ENCODE measurements at places on chromosomes 1 and 21.
A peak's percentile ranks its signal among the peaks of the same experiment; 100 is the strongest.

GRCh38 chr1:182173808-182174512, 112.4 kb upstream of the ZNF648 start:
- no peak for DNase-seq

- no peak for DNase-seq
Measured at GRCh38 chr1:22045604-22046228, 6.8 kb upstream of the CDC42 start.

DNA sequence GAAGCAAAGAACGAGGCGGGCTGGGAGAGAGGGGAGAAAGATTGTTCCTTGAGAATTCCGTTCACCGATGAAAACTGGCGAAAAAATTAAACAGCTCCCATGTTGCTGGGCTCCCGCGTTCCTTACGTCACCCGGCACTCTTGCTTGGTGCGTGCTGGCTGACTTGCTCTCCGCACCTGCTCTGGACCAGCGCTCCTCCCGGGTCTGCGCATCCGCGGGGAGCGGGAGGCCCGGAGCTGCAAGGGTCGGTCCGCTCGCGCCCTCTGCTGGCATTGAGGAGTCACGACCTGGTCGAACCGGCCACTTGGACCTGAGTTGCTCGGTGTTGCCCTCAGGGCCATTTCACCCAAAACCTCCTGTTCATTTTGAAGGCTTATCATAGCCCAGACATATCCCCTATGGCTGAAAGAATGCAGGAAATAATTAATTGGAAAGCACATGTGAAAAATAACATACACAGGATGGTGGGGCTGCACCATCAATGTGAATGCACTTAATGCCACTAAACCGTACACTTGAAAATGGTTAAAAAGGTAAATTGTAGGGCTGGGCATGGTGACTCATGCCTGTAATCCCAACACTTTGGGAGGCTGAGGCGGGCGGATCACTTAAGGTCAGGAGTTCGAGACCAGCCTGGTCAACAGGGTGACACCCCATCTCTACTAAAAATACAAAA, 98.9 kb upstream of the BACE2 start:
- peak; percentile 59 for DNase-seq

DNA sequence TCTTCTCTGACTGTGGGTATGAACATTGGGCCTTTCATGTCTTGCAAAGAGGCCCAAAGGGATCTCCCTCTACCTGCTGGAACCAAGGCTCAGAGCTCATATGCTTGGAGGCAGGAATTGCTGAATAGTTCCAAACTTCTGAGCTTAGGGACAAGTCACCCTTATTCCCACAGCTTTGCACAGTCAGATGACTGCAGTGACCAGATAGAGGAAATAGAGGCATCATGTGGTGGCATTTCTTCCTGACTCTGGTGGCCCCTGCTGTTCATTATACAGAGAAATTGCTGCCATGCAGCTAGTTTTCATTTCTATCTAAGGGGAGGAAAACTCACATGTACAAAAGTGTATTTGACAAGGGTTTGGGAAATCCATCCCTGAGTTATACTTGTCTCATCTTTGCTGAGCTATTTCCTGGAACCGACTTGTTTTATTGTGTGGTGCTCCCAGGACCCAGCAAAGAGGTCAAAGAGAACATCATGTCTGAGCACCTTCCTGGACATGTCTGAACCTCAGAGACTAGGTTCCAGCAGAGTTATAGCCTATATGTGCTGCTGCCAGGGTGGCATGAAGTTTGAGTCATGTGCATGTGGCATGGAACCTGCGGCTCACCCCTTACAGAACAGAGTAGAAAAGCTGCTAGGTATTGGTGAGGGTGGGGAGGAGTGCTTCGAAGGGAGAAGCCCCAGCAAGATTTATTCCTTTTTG, 131.2 kb downstream of the PIK3R3 start:
- DNase-seq: no peak

GRCh38 chr1:175802407-175803123, 59.2 kb upstream of the TNR start:
- no peak for DNase-seq

DNA sequence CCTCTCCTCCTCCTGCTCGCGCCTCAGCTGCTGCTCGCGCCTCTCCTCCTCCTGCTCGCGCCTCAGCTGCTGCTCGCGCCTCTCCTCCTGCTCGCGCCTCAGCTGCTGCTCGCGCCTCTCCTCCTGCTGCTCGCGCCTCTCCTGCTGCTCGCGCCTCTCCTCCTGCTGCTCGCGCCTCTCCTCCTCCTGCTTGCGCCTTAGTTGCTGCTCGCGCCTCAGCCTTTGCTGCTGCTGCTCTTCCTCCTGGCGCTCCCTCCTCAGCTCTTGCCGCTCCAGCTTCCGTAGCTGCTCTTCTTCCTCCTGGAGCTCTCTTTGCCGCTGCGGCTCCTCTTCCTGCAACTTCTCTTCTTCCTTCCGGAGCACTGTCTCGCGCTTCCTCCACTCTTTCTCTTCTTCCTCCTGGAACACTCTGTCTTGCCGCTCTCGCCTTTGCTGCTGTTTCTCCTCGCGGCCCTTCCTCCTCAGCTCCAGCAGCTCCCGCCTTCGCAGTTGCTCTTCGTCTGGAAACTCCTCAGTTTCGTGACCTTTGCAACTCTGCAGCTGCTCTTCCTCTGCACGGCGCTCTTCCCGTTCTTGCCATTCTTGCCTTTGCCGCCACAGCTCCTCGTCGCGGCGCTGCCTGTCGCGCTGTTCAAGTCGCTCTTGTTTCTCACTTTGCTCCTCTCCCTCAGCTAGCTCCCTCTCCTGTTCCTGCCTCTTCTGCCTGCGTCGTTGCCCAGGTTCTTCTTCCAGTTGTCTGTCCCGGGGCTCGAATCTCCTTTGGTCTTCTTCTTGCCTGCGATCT, 3.0 kb downstream of the TCHH start:
- DNase-seq: no peak

DNA sequence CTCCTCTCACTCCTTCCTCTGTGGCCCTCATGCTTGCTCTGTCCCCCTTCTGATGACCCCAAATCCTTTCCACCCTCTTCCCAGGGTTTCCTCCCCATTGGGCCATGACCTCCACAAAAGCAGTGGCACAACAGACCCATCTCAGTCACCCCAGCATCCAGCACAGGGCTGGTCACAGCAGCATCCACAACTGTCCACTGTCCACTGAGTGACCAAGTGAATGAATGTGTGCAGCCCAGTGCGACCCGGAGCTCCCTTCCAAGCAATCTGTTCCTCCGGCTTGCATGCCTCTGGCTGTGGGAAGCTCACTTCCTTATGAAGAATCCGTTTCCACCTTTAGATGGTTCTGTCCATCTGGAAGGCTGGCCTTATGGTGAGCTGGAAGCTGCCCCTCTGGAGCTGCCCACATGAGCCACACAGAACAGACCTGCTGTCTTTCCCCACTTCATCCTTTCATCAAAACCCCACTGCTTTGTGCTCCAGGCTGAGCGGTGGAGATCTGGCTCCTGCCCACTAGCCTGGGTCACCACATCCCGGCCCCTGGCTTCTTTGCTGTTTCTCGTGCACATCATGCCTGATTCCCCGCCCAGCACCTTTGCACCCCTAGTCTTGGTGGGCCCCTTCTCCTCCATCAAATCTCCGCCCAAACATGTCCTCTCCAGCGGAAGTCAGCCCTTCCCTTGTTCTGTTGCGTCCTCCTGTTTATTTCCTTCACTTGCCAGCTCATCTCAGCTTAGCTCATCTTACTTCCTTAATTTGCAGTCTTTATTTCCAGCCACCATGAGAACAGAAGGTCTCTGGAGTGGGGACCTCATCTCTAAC, 56.4 kb downstream of the EDN2 start:
- DNase-seq: no peak

- no peak for DNase-seq
Measured at GRCh38 chr1:109475261-109475660, 8.4 kb upstream of the ATXN7L2 start.

DNA sequence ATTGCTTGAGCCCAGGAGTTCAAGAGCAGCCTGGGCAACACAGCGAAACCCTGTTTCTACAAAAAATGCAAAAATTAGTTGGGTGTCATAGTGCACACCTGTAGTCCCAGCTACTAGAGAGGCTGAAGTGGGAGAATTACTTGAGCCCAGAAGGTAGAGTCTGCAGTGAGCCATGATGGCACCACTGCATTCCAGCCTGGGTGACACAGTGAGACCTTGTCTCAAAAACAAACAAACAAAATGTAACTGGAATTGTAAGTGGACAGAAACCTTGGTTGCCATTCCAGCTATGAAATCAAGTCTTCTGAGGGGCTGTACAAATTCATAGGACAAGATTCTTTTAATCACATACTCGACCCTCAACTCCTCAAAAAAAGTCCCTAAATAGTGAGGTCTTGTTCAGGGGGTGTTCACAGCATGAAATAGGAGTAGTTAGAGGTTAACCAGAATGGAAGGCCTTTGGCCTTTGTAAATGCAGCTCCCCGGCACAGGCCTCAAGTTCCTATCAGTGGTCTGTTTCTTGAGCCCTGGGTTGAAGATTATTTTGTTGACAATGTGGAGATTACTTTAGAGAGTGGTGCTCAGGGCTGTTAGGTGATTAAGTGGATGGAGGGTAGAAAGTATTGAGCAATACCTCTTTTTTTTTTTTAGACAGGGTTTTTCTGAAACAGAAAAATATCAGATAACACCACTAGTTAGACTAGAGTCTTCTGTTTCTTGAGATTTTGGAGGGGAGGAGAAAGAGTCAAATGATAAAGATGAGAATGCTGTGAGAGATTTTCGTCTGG, 138.7 kb upstream of the ZNF648 start:
- no peak for DNase-seq

- no peak for DNase-seq
Measured at GRCh38 chr1:64320922-64321614, 117.6 kb downstream of the UBE2U start.

DNA sequence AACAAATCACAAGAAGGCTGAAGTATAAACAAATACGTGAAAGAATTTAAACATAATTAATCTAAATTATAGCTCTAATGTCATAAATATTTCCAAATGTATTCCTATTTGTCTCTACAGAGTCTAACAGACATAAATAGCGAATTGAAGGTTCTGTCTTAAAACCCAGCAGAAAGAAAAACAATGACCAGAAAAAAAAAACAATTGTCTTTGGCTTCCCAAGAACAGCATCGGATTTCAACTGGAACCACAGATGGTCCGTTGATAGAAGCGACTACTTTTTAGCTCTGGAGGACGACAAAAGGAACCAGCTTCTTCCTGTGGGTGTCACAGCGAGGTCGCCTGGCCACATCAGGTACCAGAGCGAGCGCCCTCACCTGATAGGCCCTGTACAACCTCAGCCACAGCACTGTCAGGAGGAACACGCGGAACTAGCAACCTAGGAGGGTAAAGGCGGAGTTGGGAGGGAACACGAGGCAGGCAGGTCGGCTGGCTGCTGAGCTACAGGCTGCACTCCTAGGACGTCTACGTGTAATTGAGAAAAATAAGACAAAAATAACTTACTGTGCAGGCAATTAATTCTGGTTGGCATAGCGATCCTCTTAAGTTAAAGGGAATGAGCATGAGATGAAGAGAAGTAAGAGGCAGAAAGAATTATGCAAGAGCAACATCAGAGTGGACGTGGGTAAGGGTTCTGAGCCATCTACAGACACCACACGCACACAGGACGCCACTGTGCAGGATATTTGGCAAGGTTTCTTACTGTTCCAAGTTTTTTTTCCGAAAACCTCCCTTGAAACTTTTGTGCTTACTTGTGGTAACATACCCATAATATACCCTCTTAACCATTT, 16.7 kb upstream of the PRDM15 start:
- no peak for DNase-seq

DNA sequence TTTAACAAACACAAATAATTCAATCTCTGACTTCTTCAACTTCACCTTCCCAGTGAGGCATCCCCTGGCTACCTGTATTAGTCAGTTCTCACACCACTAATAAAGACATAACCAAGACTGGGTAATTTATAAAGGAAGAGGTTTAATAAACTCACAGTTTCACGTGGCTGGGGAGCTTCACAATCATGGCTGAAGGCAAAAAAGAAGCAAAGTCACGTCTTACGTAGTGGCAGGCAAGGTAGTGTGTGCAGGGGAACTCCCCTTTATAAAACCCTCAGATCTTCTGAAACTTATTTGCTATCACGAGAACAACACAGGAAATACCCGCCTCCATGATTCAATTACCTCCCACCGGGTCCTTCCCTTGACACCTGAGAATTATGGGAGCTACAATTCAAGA, 478.5 kb downstream of the ADGRL2 start:
- no peak for DNase-seq

GRCh38 chr1:113677250-113678158, 81.8 kb downstream of the PHTF1 start:
- DNase-seq: no peak

DNA sequence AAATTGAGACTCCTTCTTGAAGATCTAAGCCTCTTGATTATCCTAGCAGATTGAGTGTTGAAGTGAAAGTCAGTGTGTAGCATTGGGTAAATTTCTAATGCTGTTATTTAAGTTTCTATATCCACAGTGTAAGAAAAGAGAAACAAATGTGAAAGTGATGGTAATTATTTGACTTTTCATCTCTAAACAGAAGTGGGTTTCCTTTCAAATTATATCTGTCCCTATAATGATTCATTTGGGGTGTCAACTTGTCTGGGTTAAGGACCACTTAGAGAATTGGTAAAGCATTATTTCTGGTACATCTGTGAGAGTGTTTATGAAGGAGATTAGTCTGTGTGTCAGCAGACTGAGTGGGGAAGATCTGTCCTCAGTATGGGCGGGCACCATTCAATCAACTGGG, 133.0 kb upstream of the HMCN1 start:
- DNase-seq: no peak

DNA sequence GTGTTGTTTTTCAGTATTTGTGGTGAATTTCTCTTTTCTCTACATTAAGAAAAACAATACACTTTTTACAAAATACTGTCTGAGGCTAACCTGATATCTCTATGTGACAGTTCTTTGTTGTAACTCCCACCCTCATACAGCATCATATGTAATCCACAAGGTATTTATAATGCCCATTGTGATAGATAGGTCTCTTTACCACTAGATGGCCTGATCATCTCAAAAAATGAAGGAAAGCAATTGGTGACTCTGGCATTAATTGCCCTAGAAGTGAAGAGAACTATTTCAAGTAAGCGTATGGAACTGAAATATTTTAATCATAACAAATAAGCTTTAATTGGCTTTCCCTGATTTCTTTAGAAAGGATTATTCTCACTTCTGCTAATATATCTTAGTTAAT, 36.2 kb upstream of the HFM1 start:
- no peak for DNase-seq

- no peak for DNase-seq
Measured at GRCh38 chr1:243827206-243827605, 22.8 kb downstream of the AKT3 start.
